ENCODE measurements at places on chromosomes 7 and 10.
A peak's percentile ranks its signal among the peaks of the same experiment; 100 is the strongest.

DNA sequence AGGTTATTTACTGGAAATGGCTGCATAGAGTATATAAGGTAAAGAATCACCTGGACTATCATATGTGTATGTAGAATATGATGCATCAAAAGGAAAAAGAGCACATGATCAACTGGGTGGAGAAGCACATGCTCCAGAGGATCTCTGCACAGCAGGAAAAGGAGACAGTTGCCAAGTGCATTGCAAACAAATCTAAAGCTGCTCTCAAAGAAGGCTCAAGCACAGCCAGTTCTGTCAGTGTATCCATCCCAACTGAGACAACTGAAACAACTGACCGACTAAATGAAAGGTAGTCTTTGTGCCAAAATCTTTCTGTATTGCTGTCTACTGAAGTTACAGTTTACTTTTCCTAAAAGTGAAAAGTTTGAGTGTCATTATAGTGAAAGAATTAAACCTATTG is 83.2 kb upstream of the SGCE start:
- no peak for DNase-seq

- DNase-seq, result no peak
Observed at GRCh38 chr7:155683098-155683497, 38.6 kb downstream of the RBM33 start.

GRCh38 chr10:102735065-102735562 is 8.6 kb upstream of the WBP1L start:
- DNase-seq, result peak; percentile 48

DNA sequence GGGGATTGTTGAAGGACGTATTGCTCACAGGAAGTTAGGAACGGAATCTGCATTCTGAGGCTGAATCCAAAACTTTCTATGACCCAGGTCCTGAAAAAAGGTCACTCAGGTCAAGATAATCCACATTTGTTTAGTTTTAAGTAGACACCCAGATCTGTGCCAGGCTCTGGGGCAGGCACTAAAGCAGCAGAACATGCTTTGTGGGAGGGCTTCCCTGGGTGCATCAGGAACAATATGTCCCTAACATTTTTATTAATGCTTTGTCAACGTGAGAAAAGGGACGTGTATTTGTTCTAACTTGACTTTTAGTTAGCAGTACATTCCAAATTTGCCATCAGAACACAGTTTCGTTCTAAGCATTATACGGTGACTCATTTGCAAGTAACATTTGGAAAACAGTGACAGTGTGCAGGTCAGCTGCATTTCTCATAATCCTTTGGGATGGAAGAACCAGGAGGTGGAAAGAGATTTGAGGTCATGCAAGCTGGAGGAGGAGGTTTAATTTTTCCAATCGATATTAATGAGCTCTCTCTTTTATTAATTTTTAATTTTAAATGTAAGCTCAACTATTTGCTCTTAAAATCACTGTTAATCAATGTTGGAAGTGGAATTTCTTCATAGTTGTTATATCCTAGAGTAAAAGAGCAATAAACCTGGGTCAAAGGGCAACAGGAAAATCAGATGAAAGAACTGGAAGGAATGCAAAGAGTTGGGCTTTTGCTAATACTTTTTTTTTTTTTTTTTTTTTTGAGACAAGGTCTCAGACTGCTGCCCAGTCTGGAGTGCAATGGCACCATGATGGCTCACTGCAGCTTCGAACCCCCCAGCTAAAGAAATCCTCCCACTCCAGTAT is 35.0 kb downstream of the TAS2R41 start:
- DNase-seq, result no peak

DNA sequence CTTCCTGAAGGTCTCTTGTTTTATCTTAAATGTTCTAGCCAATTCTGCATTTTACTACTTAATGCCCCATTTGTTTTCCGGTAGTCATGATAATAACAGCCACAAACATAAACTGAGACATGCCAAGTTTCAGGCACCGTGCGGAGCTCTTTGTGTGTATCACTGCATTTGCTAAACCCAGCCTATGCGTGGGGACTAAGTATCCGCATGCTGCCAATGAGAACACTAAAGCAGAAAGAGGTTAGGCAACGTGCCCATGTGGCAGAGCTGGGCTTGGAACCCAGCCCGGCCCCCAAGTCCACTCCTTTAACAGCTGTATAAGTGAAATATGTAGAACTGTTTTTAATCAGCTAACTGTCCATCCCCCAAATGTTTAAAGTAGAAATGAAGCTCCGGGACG is 54.1 kb downstream of the SLIT1 start:
- DNase-seq, result no peak
